ENCODE measurements at places on chromosomes 3 and 15.

DNA sequence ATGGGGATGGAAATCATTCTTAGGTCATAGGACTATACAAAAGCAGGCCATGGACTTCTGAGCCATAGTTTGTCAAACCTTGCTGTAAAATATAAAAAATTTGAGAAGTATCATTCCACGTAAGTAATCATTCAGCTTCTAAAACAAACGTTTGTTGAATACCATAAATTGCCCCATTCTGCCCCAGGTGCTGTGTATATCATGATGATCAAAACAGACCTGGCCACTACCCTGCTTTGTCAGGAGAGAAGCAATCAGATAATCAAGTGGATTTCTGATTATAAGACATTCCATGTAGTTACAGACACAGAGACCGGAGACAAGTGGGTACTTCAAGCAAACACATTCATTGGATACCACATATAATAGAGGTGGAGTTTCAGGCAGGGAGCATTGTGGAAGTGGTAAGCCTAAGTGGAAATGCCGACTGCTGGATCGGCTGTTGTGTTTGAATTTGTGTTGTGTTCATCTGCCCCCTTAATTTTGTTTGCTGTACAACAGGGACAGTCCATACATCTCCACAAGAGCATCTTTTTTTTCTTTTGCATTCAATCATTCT, 61.7 kb downstream of the TGFBR2 start:
- no peak for DNase-seq

DNA sequence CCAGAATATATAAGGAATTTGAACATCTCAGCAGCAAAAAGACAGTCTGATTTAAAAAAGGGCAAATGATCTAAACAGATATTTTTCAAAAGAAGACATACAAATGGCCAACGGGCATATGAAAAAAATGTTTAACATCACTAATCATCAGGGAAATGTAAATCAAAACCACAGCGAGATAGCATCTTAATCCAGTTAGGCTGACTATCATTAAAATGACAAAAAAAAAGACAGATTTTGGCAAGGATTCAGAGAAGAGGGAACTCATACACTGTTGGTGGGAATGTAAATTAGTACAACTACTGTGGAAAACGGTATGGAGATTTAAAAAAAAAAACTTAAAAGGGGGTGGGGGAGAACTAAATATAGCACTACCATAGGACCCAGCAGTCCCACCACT, 47.9 kb downstream of the RNF13 start:
- no peak for DNase-seq

- DNase-seq: no peak
These were observed 72.4 kb downstream of the CHDH start for GRCh38 chr3:53773611-53774368.

- DNase-seq: no peak
These were observed 10.4 kb upstream of the SEMA4B start for GRCh38 chr15:90190606-90191343.

DNA sequence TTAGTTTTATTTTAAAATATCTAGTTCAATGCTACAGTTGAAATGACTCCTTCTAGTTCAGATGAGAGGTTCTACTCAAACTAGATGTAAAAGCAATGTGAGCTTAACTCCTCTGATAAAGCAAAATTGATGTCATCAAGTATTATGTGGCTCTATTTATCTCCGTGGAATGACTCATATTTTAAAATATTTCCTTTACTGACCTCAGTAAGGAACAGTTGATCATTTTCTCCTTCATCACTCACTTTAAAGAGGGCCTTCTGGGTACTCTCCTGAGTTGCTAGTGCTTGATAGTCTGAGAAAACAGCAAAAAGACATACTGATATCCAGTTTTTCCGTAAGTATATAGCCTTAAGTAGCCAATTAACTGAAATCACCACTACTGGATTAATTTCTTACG, 1099.3 kb downstream of the ROBO2 start:
- no peak for DNase-seq

- no peak for DNase-seq
These were observed 34.4 kb downstream of the B3GNT5 start for GRCh38 chr3:183287301-183287971.

DNA sequence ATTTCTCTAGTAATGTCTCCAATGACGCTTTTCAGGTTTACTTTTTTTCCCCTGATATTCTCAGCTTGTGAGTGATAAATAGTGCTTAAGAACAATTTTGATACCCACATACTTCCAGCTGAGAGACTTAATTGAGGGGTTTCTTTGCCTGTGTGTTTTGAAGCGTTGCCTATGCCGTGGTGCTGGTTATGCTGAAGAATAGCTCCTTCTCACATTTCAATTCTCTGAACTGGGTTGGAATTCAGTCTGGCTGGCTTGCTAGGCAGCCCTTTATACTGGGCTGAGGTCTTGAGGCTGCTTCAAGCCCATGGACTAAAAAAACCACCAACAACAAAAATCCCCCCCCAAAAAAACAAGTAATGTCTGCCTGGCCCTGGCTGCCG, 87.4 kb downstream of the CHST2 start:
- no peak for DNase-seq

- DNase-seq: no peak
These were observed 151.1 kb downstream of the ZNF385D start for GRCh38 chr3:21599890-21600289.

- no peak for DNase-seq
These were observed 133.4 kb upstream of the BHLHE40 start for GRCh38 chr3:4845882-4846281.

- DNase-seq: no peak
These were observed 86.2 kb downstream of the THSD4 start for GRCh38 chr15:71201477-71201876.

- no peak for DNase-seq
These were observed 1096.2 kb upstream of the EPHA6 start for GRCh38 chr3:95718168-95718567.
